ENCODE measurements at places on chromosomes 1 and 21. TPM values are rescaled to one million over a fixed set of nuclear protein-coding genes. Genes with fewer than 3 reads are reported as not detected.

The FCRL4 gene
- not detected for total RNA-seq

The ERICH3 gene
- total RNA-seq, result 3.3 TPM

The GABPB2 gene
- 14.7 TPM for total RNA-seq

The ELAVL4 gene
- total RNA-seq, result 4.0 TPM

The ZNF593OS gene
- not detected for total RNA-seq

All from prostate gland (tissue), 2 donors.